Psoas muscle (tissue), 8 donors: ENCODE measurements at places on chromosomes 4 and X. TPM values are rescaled to one million over a fixed set of nuclear protein-coding genes. Genes with fewer than 3 reads are reported as not detected.

PNMA6A gene
- 0.17 TPM for total RNA-seq

GPR82 gene
- not detected for total RNA-seq

TMSB15A gene
- total RNA-seq: not detected

ZCCHC18 gene
- total RNA-seq: 0.13 TPM

KLB gene
- total RNA-seq: not detected

STPG2 gene
- total RNA-seq: not detected

PPP1R2C gene
- not detected for total RNA-seq
